Epithelial cell of alveolus of lung (primary cell): ENCODE measurements at places on chromosomes 11 and 22. TPM values are rescaled to one million over a fixed set of nuclear protein-coding genes. Genes with fewer than 3 reads are reported as not detected.

The MOV10L1 gene
- 0.91 and 3.0 TPM in 2 replicates for total RNA-seq

The KIAA1671 gene
- 1.0 and 2.2 TPM in 2 replicates for total RNA-seq

The HSPA8 gene
- 1,272 and 1,297 TPM in 2 replicates for total RNA-seq

The PIWIL4 gene
- 0.26 and 1.4 TPM in 2 replicates for total RNA-seq

The EED gene
- 11.2 and 12.2 TPM in 2 replicates for total RNA-seq

The OR52H1 gene
- total RNA-seq: 0.16 TPM in 1 of 2 replicates, not detected in the other

The C22orf31 gene
- total RNA-seq: not detected in 2 replicates

The OLFML1 gene
- total RNA-seq: 0.39 and 6.1 TPM in 2 replicates

The DTX4 gene
- total RNA-seq: 2.3 and 5.7 TPM in 2 replicates

The SAA4 gene
- not detected in 2 replicates for total RNA-seq

The RBMXL2 gene
- not detected in 2 replicates for total RNA-seq

The PLEKHA7 gene
- total RNA-seq: 1.1 and 1.7 TPM in 2 replicates

The ART5 gene
- 0.52 and 6.8 TPM in 2 replicates for total RNA-seq

The LINC01488 gene
- not detected in 2 replicates for total RNA-seq

The APOA5 gene
- not detected in 2 replicates for total RNA-seq

The CHRM1 gene
- not detected in 2 replicates for total RNA-seq

The CCDC157 gene
- total RNA-seq: 2.2 and 3.9 TPM in 2 replicates

The RAB36 gene
- 3.2 and 5.9 TPM in 2 replicates for total RNA-seq

The PRR14L gene
- 16.4 and 17.8 TPM in 2 replicates for total RNA-seq

The MMP12 gene
- not detected in 2 replicates for total RNA-seq

The CDC42EP1 gene
- 58.1 and 61.1 TPM in 2 replicates for total RNA-seq

The CABP2 gene
- not detected in 2 replicates for total RNA-seq

The TRIM51 gene
- total RNA-seq: not detected in 2 replicates

The C22orf42 gene
- not detected in 2 replicates for total RNA-seq

The HBE1 gene
- not detected in 2 replicates for total RNA-seq
